Sigmoid colon (tissue), 7 donors: ENCODE measurements at places on chromosomes 7 and 10.

GRCh38 chr7:75962607-75963380 is 31.6 kb downstream of the TMEM120A start:
- no peak for DNase-seq

- no peak for DNase-seq
These were observed 36.9 kb downstream of the ELFN1 start for GRCh38 chr7:1706721-1707613.

GRCh38 chr10:33781606-33782395 is 447.3 kb upstream of the NRP1 start:
- no peak for DNase-seq

- peak; percentile 75 for DNase-seq
These were observed 95.8 kb downstream of the CHST15 start for GRCh38 chr10:123997486-123998196.

GRCh38 chr10:34299105-34299611 is 515.9 kb downstream of the PARD3 start:
- no peak for DNase-seq

DNA sequence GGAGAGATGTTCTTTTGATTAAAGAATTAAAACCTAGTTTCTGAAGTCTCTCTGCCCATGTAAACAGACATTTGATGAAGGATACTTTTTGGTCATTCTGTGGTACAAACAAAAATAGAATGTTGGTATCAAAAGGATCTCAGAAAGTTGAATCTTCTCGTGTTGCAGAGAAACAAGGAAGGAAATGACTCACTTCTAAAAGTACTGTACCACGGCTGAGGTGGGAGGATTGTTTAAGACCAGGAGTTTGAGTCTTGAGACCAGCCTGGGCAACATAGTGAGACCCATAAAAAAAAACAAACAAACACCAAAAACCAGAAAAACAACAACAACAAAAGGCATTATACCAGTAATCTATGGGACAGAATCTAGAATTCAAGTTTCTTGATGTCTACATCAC is 69.7 kb downstream of the PRSS58 start:
- DNase-seq, result no peak
